MCF 10A (cell line): ENCODE measurements at places on chromosomes 3 and 15. TPM values are rescaled to one million over a fixed set of nuclear protein-coding genes. Genes with fewer than 3 reads are reported as not detected.
A peak's percentile ranks its signal among the peaks of the same experiment; 100 is the strongest.

- H3K4me1 ChIP-seq = peaks cover 11% of the 10 kb centered on the region
- H3K4me3 ChIP-seq = no peak overlapping the region
Measured at GRCh38 chr15:58139276-58139988, 1.3 kb downstream of the AQP9 start.

DNA sequence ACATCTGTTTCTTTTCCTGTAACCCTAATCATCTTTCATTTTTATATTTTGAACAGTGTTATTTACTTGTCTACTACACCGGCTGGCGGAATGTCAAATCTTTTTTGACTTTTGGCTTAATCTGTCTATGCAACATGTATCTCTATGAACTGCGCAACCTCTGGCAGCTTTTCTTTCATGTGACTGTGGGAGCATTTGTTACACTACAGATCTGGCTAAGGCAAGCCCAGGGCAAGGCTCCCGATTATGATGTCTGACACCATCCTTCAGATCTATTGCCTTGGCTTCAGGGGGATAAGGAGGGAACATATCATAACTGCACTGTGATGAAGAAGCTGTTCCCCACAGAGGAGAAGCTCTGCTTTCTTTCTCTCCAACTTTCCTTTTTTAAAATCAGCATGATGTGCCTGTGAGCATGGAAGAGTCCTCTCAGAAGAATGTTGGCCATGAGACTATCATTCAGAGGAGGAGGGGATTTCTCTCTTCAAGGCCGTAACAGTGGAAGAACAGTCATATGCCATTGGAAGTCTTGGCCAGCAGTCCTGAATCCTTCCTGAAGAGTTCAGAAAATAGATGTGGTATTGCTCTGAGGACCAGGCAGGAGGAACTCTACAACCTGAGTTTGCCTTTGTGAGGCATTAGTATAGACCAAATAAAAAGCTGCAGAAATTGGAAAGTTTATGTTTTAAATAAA, 69.9 kb downstream of the SEC22A start:
- no peak overlapping the region for H3K27ac ChIP-seq
- H3K27me3 ChIP-seq = no peaks in the 10 kb centered on the region
- no peak overlapping the region for H3K4me3 ChIP-seq
- H3K4me1 ChIP-seq = peaks cover 8% of the 10 kb centered on the region

DNA sequence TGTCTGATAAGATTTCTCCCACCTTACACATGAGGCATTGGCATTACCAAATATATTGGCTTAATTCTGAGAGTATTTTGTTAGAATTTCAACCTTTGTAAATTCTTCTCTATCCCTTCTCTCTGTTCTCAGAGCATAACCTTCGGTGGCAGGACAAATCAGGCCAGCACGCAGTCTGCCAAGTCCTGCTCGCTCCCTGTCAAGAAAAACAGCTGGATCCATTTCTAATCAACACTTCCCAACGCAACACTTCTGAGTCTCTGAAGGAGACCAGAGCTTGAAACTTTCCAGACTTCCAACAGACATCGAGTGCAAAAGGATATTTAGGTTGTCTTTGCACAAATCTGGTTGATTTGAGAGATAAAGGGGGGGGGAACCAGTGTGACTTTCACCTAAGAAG, 125.7 kb downstream of the SV2B start:
- H3K4me1 ChIP-seq = no peaks in the 10 kb centered on the region
- peaks cover 68% of the 10 kb centered on the region for H3K27me3 ChIP-seq
- no peak overlapping the region for H3K4me3 ChIP-seq
- no peak overlapping the region for H3K27ac ChIP-seq
- H3K36me3 ChIP-seq = no peaks in the 10 kb centered on the region

GRCh38 chr3:117632191-117632590, 922.6 kb downstream of the TUSC7 start:
- H3K4me3 ChIP-seq = no peak overlapping the region
- H3K4me1 ChIP-seq = peaks cover 26% of the 10 kb centered on the region
- no peaks in the 10 kb centered on the region for H3K27me3 ChIP-seq
- no peaks in the 10 kb centered on the region for H3K36me3 ChIP-seq
- no peak for DNase-seq
- H3K27ac ChIP-seq = no peak overlapping the region

- DNase-seq = peak; percentile 78
- H3K4me3 ChIP-seq = peak overlapping the region; percentile 51
- H3K27me3 ChIP-seq = no peaks in the 10 kb centered on the region
- H3K4me1 ChIP-seq = peaks cover 21% of the 10 kb centered on the region
- H3K27ac ChIP-seq = peak overlapping the region; percentile 88
Measured at GRCh38 chr3:46162975-46163555, 45.0 kb downstream of the CCR1 start.

GRCh38 chr3:127233371-127233770, 40.4 kb downstream of the PRR23E start:
- H3K27ac ChIP-seq = no peak overlapping the region
- H3K4me1 ChIP-seq = no peaks in the 10 kb centered on the region
- no peaks in the 10 kb centered on the region for H3K36me3 ChIP-seq
- no peak overlapping the region for H3K4me3 ChIP-seq
- DNase-seq = peak; percentile 59

The GJD2 gene
- total RNA-seq = not detected in 2 replicates

DNA sequence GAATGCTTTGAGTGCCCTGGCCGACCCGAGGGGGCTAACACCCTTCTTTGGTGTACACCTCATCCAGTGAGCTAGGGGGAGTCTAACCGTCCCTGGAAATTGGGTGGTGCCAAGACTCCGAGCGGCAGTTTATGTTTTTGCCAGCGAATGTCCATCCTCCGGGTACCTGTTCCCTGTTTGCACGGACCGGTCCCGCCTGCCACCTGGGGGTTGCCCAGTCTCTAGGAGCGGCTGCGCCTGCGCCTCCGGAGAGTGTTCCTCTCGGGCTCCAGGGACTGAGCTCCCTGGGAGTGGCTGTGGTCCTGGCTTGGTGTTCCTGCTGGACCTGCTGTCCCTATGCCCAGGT, 913 bp upstream of the WNT7A start:
- no peaks in the 10 kb centered on the region for H3K4me1 ChIP-seq
- peaks cover 34% of the 10 kb centered on the region for H3K27me3 ChIP-seq
- H3K4me3 ChIP-seq = peak overlapping the region; percentile 66
- no peaks in the 10 kb centered on the region for H3K36me3 ChIP-seq
- H3K27ac ChIP-seq = no peak overlapping the region
- no peak for DNase-seq

DNA sequence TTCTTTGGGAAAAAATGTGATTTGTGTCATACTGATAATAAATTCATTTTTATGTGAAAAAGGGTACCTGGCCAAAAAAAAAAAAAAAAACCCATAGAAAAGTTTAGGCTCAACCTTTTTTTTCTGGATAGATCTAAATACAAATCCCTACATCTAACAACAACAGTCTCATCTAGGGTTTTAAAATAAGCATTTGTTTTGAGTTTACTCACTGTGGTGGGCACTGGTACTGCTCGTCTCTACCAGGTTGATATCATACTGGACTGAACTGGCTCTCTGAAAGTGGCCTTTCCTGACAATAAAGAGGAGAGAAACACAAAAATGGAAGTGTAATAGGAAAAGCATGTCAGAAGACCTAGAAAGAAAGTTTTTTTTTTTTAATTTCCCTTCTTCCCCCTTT, 52.0 kb downstream of the FBXO22 start:
- peaks cover 6% of the 10 kb centered on the region for H3K36me3 ChIP-seq
- no peaks in the 10 kb centered on the region for H3K27me3 ChIP-seq
- H3K4me1 ChIP-seq = no peaks in the 10 kb centered on the region
- no peak overlapping the region for H3K4me3 ChIP-seq

The MME gene
- 26.3 and 37.0 TPM in 2 replicates for total RNA-seq

The IGSF11 gene
- total RNA-seq = not detected in 2 replicates

The GOLGA6L2 gene
- not detected in 2 replicates for total RNA-seq

GRCh38 chr3:73669260-73669659, 44.5 kb upstream of the PDZRN3 start:
- H3K4me3 ChIP-seq = no peak overlapping the region
- no peak for DNase-seq
- no peaks in the 10 kb centered on the region for H3K27me3 ChIP-seq

DNA sequence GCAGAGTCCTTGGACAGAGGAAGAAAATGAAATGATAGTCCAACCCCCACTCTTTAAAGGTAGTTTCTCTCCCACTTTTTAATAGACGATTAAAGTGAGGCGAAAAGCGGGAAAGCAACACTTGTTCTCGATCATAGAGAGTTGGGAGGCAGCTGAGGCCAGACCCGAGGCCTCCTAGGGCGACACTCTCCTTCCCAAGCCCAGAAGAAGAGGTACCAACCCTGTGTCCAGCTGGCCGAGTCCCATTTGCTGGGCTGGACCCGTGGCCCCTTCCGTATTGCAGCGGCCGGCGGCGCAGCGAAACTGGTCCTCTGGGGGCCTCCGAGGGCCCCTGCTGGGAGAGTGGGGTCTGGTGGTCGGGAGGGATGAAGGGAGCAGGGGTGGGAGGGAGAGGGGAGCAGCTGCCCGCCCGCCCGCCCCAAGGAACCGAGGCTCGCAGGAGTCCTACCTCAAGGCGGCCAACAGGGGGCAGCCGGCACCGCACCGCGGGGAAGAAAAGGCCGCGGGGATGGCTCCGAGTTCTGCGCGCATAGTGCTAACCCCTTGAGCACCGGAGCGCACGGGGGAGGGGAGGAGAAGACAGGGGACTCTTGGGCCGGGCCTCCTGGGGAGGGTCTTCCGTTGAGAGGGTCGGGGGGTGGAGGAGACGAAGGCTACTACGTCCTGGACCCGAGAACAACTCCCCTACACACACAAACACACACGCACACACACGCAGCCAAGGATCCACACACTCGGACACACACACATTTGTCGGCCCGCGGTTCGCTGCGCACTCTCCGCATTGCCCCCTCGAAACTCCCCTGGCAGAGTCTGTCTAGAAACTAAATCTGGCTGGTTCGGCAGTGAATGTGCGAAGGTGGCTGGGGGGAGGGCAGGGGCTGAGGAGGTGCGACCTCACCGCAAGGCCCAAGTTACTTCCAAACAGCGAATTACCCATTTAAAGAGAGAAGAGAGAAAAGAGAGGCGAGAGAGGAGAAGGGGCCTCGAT, 2.0 kb downstream of the WNT5A start:
- H3K4me3 ChIP-seq = peak overlapping the region; percentile 97
- DNase-seq = peak; percentile 81
- peaks cover 22% of the 10 kb centered on the region for H3K4me1 ChIP-seq
- peaks cover 5% of the 10 kb centered on the region for H3K36me3 ChIP-seq

DNA sequence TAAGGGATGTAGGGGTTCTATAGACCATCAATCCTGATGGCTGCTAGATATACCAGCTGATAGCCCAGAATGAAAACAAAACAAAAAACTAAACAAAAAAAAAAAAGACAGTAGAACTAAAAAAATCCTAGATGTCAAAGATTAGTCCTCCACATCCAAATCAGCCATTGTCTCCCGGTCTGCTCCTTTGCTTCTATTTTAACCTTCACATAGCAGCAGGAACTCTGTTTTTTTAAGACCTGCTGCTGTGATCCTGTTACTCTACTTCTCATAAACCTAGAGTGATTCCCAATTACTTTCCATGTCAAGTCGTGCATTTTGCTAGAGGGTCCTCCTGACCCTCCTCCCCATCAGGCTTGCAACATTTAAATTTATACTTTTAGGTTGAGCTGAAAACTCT, 2.5 kb downstream of the IFT122 start:
- H3K36me3 ChIP-seq = peaks cover 18% of the 10 kb centered on the region
- peak overlapping the region; percentile 8 for H3K27ac ChIP-seq
- H3K4me3 ChIP-seq = peak overlapping the region; percentile 83
- no peak for DNase-seq
- no peaks in the 10 kb centered on the region for H3K27me3 ChIP-seq
- peaks cover 33% of the 10 kb centered on the region for H3K4me1 ChIP-seq

DNA sequence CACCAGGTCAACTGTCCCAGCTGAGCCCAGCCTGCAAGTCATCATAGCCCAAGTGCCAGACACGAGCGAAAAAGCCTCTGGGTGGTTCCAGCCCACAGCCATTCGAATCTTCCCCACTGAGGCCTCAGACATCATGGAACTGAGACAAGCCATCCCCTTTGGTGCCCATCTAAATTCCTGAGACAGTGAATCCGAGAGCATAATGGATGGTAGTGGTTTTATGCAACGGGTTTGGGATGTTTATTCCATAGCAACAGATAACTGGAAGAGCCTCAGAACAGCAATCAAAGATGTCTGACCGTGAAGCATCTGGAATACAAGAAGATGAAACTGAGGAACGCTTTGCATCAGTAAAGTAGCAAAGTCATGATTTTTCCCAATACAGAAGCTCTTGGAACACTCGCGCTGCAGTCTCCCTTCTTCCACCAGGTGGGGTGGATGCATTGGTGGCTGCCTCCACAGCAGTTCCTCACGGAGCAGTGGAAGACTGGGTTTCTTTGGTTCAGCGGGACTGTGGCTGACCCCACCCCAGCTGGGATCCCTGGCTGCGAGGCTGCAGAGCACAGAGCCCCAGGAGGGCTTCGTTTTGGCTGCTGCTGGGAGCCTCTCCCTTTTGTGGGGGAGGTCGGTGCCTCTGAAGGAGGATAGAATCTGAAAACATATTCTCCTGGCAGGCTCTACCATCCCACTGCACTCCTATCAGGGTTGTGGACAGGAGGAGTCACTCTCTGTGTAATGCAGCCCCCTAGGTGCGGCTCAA, 26.4 kb upstream of the PDE8A start:
- H3K4me3 ChIP-seq = no peak overlapping the region
- H3K36me3 ChIP-seq = no peaks in the 10 kb centered on the region
- peak; percentile 73 for DNase-seq
- no peaks in the 10 kb centered on the region for H3K4me1 ChIP-seq
- H3K27me3 ChIP-seq = no peaks in the 10 kb centered on the region

GRCh38 chr15:81882504-81882903, 163.3 kb downstream of the MEX3B start:
- H3K4me1 ChIP-seq = peaks cover 41% of the 10 kb centered on the region
- no peak overlapping the region for H3K4me3 ChIP-seq
- H3K36me3 ChIP-seq = no peaks in the 10 kb centered on the region
- DNase-seq = no peak
- H3K27ac ChIP-seq = no peak overlapping the region

The KLHL6 gene
- total RNA-seq = not detected in 2 replicates

The HRG gene
- 0.16 and 0.20 TPM in 2 replicates for total RNA-seq

- H3K36me3 ChIP-seq = no peaks in the 10 kb centered on the region
- peak overlapping the region; percentile 84 for H3K4me3 ChIP-seq
Measured at GRCh38 chr3:136819392-136819730, 435 bp downstream of the SLC35G2 start.
